Stimulated activated CD8-positive, alpha-beta memory T cell treated with anti-CD3 and anti-CD28 coated beads, Interleukin-2, amount 100 ng/mL, for 48 hours (primary cell): ENCODE measurements at places on chromosomes 6 and 20.

DNA sequence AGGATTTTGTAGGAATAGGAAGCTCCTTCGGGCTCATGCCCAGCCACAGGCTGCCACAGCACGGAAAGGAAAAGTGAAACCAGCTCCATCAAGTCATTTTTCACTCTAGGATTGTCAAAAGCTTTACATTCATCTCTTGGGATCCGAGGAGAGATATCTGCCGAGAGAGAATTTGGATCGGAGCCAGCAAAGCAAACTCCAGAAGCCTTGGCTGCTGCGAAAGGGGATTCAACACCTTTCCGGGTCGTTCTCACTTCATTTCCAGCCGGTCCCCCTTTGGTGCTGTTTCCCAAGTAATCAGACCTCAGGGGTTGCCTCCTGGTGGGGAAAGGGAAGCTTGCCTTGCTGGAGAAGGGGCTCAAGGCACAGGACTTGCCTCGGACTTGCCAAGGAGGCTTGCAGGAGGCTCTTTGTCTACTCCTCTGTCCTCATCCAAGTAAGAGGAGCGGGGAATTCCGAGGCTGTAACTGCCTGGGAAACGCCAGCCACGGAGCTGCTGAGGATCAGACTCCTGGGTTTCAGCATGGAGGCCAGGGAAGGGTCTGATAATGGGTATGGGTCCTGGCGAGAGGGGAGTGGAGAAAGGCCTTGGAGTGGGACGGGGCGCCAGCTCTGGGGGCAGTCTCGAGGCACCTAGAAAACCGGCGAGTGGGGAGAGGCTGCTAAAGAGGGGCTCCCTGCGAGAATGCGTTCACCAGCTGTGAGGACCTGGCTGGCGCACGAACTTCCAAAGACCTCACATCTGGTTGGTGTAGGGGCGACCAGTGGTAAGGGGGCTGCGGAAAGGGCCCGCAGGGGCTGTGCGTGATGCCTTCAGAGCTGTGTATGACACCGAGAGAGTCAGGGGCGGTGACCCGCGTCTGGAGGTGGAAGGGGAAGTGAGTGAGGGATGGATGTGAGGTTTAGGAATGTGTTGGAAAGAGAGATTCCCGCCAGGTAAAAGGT, 702 bp downstream of the ETV7 start:
- no peak for DNase-seq

- no peak for DNase-seq
Observed at GRCh38 chr6:129817332-129817731, 43.8 kb downstream of the TMEM244 start.

DNA sequence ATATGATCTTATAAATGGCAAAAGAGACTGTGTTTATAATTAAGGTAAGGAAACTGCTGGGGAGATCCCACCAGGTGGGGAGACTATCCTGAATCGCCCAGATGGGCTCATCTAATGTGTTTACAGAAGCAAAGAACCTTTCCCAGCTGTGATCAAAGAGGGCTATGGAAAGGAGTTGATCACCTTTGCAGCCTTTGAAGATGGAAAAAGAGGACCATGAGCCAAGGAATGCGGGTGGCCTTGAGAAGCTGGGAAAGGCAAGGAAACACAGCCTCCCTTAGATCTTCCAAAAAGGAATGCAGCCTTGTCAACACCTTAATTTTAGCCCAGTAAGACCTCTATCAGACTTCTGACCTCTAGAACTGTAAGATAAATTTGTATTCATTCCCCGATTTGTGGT, 66.5 kb upstream of the ADGRG6 start:
- DNase-seq = no peak

DNA sequence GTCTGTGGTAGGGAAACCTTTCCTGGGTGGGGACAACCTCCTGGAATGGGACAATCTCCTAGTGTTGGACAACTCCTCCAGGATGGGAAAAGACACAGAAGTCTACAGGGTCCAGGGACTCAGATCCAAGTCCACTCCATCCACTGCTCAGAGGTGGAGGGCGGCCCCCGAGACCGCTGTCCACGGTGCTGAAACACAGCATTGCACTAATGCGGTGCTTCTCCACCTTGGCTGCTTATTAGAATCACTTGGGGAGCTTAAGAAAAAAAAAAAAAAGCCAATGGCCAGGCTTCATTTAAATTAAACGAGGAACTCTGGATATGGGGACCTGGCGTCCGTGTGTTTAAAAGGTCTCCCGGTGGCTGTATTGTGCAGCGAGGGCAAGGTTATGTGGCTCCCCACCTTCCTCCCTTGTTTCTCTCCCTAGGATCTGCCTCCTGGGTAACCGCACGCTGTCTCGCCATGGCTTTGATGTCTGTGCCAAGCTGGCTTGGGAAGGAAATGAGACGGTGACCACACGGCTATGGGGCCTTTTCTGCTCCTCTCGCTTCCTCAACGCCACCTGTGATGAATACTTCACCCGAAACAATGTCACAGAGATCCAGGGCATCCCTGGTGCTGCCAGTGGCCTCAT, 12.0 kb downstream of the SLC12A5 start:
- no peak for DNase-seq

- DNase-seq = no peak
Observed at GRCh38 chr6:138145402-138145801, 16.3 kb upstream of the ARFGEF3 start.

DNA sequence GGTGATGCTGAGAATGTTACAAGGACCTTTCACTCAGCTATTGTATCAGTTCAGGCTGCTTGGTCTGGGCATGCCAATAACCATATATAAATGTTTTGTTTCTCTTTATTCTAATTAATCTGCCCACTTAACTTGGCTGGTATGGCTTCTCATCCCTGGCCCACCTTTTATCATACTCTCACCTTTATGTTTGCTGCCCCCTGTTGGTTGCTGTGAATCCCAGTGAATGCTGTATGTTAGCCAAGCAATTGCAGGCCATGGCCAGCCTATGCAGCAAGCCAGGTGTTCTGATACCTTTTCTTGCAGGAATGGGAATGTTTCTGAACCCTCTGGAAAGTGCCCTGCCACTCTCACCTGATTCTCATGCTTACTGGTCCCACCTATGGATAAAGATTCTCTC, 54.6 kb downstream of the PCSK2 start:
- DNase-seq = no peak

GRCh38 chr6:56796196-56796532, 153.5 kb upstream of the DST start:
- DNase-seq = no peak

- no peak for DNase-seq
Observed at GRCh38 chr6:10429638-10430427, 15.0 kb upstream of the TFAP2A start.

DNA sequence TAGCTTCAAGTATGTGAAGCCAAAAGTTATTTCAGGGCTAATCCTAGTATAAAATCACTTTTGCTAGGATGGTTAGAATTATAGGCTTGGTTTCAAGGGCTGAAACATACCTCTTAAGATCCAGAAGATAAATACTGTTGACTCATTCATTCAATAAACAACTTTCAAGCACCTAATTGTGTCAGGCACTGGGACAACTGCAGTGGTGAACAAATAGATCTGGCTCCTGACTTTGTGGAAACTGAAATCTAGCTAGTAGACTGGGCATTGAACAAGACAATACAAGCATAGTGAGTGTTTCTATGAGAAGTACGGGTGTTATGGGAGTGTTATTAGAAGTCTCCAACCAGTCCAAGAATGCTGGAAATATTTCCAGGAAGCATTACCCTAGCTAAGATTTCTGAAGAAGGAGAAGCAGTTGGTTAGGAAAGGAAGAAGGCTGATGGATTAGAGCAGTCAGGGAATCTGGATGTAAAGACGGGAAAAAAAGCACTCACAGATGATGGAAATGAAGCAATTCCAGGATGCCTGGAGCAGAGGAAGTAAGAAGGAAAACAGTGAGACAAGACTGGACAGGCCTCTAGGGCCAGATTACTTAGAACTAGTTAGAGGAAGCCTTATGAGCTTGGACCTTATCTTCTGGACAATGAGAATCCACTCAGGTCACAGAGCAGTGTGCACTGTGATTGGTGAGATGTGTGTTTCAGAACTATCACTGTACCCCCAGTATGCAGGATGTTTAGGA, 132.6 kb upstream of the RAB32 start:
- DNase-seq = no peak
